GM12891 (cell line): ENCODE measurements at places on chromosomes 12 and 14.
A peak's percentile ranks its signal among the peaks of the same experiment; 100 is the strongest.

- no peak for DNase-seq
These were observed 3.6 kb upstream of the BATF start for GRCh38 chr14:75518625-75519024.

DNA sequence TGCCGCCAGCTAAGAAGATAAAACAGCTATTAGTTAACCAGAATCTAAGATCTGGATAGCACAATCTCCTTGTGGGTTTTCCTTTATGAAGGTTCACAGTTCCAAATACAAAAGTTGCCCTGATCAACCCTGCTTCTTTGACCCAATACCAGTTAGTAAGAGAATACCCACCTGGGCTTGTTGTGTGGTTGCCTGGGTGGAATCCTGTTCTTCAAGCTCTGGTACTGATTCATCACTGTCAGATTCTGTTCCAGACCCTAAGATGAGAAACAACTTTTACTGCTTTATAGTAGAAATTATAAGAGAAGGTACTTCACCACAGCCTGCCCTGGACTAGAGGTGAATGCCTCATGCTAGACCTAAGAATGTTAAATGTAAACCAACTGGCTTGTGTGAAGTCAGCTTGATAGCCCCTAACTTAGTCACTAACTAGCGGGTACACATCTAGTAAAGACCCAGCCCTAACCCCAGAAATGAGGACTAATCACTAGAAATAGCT, 10.6 kb downstream of the NACA start:
- no peak for DNase-seq

DNA sequence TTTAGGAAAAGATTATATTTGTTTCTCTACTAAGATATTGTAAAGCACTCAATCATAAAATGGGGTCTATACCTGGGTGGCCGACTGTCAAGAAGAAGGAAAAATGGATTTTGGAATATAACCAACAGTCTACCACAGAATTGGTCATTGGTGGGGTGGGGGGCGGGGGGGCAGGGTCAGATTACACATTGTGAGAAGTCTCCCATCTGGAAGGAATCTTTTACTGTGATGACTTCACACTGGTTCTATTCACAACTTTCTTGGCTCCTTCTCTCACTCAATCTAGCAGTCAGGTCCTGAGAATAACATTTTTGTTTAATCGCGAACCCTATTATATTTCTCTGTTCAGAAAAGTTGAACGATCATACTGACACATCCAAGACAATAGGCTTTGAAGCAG, 8.7 kb upstream of the CLEC4E start:
- no peak for DNase-seq

- no peak for DNase-seq
These were observed 551.2 kb upstream of the SEL1L start for GRCh38 chr14:82084813-82085212.

- no peak for DNase-seq
These were observed 87.9 kb downstream of the USP15 start for GRCh38 chr12:62347922-62348650.

DNA sequence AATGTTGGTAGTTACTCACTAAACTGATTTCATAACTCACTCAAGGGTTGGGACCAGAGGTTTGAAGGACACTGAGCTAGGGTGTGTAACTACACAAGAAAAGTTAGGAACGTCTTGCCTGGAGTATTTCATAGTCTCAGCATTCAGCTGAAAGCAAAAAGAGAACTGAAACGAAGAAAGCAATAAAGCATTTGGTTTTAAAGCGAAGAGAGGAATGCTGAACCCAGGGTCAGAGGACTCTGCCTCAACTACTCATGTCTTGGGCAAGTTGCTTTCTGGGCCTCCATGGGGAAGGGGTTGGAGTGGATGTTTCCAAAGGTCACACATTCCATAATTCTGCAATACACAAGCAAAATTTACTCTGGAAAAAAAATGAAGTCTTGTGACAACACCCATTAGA, 1.4 kb downstream of the GNS start:
- no peak for DNase-seq

GRCh38 chr14:103198131-103199105, 75.2 kb downstream of the TNFAIP2 start:
- DNase-seq = no peak

GRCh38 chr14:22838631-22839041, 2.3 kb downstream of the MMP14 start:
- DNase-seq = no peak

DNA sequence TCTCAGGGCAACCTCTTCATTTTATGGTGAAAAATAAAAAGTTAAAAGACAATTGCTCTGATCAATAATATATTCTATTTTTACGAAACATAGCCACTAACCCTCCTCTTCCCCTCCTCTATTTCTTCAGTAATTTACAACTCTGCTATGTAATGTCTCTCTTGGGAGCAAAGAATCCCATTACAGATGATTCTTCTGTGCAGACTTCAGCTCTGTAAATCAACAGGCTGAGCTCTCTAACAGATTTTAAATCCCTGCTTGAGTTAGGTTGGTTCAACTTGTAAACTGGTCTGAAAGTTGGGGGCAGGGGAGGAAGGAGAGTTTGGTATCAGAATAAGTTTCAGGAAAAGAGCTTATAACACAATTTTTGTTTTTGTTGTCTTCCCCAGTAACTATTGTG, 151.0 kb downstream of the SLC25A21 start:
- DNase-seq = no peak

GRCh38 chr12:12017798-12018197, 52.9 kb upstream of the BCL2L14 start:
- no peak for DNase-seq

GRCh38 chr12:125544960-125545359, 479.7 kb downstream of the AACS start:
- DNase-seq = no peak

GRCh38 chr12:22211128-22211527, 123.4 kb downstream of the ST8SIA1 start:
- no peak for DNase-seq

- DNase-seq = no peak
These were observed 116.1 kb downstream of the SCARB1 start for GRCh38 chr12:124747426-124748161.

GRCh38 chr14:86091811-86092210, 561.9 kb downstream of the FLRT2 start:
- no peak for DNase-seq

DNA sequence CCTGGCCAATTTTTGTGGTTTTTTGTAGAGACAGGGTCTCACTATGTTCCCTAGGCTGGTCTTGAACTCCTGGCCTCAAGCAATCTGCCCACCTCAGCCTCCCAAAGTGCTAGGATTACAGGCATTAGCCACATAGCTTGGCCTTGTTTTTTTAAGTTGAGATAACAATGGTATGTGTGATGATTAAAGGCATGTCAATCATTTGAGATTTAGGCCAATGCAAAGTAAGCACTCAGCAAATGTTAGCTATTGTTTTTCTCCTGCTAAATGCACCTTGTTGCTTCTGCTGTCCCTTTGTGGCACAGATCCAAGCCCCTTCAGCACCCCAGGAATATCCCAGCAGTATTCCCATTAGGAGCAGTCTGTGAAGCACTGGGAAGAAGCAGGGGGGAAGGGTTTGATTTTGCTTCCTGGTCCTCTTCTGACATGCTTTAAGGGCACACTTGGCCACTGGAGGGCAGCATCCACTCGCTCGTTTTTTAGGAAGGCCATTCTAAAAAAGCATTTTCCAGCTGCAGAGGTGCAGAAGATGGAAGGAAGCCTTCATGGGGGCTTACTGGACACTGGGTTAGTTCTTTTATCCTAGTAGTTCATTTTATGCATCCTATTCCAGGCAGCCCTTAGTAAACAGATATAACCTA, 70.2 kb upstream of the ZFP36L1 start:
- DNase-seq = peak; percentile 59

- DNase-seq = peak; percentile 27
These were observed 11.9 kb upstream of the PUS1 start for GRCh38 chr12:131917139-131917710.

GRCh38 chr12:109930028-109930800, 30.1 kb downstream of the TCHP start:
- no peak for DNase-seq

DNA sequence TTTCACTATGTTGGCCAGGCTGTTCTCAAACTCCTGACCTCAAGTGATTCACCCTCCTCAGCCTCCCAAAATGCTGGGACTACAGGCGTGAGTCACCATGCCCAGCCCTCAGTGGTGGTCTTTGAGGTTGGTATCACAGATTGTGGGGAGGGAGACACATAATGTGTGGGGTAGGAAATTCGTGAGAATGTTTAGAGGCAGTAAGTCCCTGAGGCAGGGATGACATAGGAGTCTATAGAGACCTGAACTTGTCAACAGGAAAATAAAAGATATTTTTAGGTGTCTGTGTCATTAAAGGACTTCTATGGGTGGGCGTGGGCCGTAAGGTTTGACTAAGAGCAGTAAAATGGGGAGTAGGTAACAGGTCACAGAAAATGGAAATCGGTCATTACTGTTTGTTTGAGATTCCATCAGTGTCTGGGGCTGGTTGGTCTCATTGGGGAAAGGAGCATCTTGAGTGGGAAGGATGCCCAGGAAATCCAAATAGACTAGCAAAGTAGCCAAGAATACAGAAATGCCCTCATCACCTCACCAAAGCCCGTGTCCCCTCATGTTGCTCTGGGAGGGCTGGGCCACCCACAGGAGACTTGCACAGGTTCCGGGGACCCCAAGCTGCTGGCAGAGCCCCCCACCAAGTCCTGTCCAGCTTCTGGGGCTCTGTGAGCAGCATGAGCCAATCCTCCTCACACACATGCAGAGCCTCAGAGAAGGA, 63.6 kb upstream of the BCL2L14 start:
- DNase-seq = peak; percentile 25

DNA sequence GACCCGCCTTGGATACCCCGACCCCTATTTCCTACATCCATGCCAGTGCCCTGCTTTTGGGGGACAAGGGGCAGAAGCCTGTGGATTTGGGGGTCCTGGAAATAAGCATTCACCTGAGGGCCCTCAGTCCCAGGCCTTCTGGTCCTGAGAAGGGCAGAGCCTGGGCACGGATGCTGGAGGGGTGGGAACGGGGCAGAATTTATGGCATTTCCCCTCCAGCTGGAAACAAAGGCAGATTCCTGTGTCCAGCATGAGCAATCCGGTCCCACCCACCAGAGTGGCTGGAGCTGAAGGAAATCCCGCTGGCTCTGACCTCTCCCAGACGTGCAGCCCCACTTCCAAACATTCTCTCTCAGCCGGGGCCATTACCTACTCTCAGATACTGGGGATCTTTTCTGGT, 9.3 kb downstream of the ANKRD33 start:
- DNase-seq = no peak

DNA sequence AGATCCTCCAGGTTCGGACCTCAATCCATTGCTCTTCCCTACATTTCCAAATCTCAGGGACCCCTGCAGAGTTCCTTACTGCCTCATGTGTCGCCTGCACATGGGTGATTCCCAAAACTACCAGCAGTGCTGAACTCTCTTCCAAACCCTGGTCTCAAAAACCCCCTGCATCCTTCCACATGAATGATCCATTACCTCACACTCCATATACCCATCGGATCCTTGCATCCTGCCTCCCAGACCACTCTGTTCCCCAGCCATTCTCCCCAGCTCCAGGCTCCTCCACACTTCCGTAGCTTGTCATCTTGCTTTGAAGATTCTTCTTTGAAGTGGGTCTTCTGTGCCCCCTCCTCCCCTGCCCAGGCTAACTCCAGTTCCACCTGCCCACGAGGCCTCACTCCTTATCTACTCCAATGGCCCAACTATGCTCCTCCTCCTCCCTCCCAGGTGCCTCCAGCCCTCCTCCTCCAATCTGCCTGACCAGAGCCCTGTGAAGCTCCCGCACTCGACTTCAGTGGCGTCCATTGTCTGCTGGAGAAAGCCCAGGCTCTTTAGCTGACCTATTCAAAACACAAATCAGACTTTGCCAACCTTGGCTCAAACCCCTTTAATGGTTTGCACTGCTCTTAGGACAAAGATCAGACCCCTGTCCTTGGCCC, 13.8 kb downstream of the RAPGEF3 start:
- no peak for DNase-seq

GRCh38 chr14:33646692-33647260, 304.1 kb downstream of the EGLN3 start:
- DNase-seq = no peak
